ENCODE measurements at places on chromosomes 7 and 10.

GRCh38 chr7:48595756-48596155 lies 328.6 kb upstream of the CDC14C start:
- no peak for DNase-seq

- no peak for DNase-seq
Measured at GRCh38 chr10:131876017-131876416, 24.8 kb upstream of the PPP2R2D start.

- no peak for DNase-seq
Measured at GRCh38 chr10:86663046-86663345, 5.3 kb upstream of the LDB3 start.

- DNase-seq = no peak
Measured at GRCh38 chr7:137975221-137975620, 26.7 kb downstream of the CREB3L2 start.

DNA sequence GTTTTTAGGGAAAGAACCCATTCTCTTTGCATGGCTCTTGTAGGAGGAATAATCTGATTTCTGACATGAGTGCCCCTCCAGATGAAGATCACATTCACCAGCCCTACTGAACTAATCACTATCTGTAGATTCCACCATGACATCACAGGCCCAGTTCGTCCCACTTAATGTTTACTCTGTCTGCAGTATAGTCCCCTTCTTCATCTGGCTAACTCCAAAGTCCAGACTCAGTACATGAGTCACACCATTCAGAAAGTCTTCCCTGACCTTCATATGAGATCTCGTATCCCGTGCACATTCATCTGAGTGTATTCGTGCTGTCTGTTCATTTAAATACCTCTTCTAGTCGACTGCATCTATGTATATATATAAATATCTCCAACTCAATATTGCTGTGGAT lies 366.5 kb upstream of the AKR1E2 start:
- DNase-seq = no peak

DNA sequence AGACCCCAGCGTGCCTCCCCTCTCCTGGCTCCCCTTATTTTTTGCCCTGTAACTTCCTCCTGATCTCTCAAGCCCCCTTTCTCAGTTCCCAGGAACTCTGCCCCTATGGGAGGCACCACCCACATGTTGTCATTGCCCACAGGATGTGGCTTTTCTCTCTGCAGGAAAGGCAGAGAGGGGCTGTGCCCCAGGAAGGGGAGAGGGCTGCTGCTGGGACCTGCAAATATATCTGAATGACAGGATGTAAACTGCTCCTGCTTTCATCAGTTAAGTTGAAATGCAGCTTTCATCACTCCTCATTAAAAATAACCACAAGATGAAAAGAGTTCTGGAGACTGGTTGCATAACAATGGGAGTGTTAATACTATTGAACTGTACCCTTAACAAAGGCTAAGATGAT lies 103.3 kb downstream of the CLEC2L start:
- DNase-seq = no peak

DNA sequence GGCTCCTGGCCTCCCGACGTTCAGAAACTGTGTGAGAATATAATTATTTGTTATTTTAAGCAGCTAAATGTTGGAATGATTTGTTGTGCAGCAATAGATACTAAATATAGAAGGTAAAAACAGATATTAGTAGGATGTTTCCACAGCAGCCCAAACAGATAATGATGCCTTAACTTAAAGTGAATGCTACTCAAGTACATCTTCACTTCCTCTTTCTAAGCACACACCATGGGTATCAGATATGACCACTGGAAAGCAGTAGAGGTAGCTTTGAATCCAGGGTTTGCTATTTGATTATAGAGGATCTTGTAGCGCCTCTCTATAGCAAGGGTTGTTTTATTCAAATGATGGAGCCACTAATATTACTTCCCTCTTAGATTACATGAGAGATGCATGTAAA lies 38.2 kb upstream of the BET1 start:
- no peak for DNase-seq

DNA sequence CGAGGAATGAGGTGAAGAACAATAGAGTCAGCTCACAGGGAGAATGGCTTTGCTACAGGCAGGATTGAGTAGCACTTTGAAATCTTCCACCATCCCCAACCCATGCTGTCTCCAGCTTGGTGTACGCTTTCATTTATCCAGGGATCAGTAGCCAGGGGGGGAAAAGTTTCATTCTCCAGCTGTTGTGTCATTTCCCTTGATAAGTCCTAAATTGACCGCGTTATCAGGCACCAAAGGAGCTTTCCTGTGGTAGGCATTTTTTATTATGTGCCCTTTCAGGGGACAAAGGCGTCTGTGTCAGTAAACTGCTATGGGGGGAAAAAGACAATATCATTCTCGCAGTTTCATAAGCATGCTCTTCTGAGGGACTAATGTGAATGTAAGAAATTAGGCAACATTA lies 106.6 kb upstream of the YAE1 start:
- DNase-seq = no peak

- DNase-seq = no peak
Measured at GRCh38 chr10:87632454-87632853, 27.2 kb upstream of the PAPSS2 start.

GRCh38 chr7:127708788-127709187 lies 56.8 kb downstream of the SND1 start:
- peak; percentile 56 for DNase-seq

DNA sequence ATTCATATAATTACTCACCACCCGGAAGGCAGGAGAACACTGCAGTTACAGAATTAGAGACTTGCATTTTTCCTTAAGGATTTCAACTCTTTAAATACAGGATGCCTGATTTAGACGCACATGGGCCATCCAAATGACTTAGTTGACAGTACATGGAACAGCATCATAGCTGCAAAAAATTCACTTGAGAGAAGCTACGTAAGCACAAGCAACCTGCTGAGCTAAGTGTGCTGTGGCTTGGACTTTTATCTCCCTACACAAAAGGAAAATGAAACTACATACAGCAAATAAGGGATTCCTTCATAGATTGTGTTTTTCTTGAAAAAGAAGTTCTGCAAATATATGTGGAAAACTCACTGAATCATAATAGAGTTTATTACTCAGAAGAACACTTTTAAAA lies 152.6 kb downstream of the POU6F2 start:
- no peak for DNase-seq

GRCh38 chr7:157837561-157837960 lies 500.8 kb downstream of the DNAJB6 start:
- no peak for DNase-seq

DNA sequence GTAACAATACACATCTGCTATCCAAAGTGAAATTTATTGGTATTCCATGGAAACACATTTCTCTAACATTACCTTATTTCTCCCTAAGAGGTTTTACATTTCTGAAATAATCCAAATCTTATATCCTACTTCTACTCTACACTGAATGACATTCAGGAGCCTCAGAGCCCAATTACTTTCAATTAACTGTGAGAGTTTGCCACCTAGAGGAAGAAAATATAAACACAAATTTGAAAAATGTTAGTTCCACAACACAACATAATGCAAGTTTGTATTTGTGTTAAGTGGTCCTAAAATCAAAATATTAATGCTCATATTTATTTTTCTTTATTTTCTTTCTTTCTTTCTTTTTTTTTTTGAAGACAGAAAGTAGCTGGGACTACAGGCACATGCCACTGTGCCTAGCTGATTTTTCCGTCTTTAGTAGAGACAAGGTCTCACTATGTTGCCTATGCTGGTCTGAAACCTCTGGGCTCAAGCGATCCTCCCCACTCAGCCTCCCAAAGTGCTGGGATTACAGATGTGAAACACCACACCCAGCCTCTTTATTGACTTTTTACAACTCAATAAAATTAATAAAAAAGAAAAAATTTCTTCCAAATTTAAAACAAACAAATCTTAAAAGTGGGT lies 46.0 kb downstream of the ATAD1 start:
- DNase-seq = no peak

- DNase-seq = no peak
Measured at GRCh38 chr7:34236057-34236456, 330.7 kb downstream of the BMPER start.

- DNase-seq = no peak
Measured at GRCh38 chr7:137040745-137041144, 172.3 kb downstream of the CHRM2 start.

DNA sequence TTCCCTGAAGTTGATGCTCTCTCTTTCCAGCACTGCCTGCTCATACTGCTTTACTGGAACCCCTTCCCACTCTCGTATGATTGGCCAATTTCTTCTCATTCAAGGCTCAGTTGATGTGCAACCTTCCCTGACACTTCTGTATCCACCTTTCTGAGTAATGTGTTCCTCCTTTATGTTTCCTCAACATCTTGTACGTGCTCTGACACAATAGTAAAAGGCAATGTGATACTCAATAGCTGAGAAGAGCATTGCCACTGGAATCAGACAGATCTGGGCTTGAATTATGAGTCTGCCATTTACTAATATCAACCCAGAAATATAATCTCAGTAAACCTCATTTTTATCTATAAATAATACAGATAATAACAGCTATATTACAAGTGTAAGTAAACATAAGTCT lies 34.7 kb downstream of the ARL4A start:
- DNase-seq = no peak

DNA sequence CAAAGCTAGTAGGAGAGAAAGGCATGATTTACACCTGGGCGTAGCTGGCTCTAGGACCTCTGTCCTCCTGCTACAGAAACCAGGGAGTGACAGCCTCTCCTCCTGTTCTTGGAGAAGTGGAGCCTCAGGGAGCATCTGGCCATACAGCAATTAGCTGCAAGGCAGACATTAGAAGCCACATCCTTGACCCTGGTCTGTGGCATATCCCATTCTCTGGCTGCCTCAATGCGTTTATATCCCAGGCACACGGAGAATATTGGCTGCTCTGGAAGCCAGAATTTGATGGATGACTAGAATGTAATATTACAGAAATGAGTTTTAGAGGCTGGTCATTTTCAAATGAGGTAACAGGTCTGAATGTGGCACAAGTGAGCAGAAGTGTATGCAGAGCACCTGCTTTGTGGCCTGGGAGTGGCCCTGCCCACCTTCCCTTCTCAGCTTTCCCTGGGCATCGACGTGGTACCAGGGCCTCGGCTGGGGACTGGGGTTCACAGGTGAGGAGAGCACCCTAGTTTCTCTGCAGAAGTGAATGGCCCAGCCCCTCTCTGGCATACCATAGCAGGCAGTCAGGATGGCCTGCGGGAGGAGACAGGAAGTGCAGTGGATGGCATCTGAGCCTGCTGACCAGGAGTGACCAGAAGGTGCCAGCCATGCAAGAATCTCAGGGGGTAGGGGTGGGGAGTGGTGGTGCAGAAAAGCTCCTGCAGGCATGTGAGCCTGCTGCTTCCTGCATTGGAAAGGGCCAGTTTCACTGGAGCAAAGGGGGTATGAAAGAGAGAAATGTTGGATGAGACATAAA lies 367.2 kb upstream of the ZNF32 start:
- no peak for DNase-seq

DNA sequence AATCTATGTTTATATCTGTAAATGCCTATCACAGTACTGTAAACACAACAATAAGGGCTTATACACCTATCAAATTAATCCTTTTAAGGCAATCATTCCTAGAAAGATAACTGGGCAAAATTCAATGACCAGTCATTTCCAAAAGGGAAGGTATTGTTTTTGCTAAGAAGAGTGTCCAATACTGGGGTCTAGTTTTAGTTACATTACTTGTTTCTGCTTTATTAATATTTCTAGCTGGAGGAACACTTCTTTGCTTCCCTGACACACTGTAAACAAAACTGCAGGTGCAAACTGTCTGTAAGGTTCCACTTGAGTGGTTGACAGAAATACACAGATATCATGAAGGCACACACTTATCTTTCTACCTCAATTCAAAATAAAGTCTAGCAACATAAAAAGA lies 84.2 kb upstream of the FAM133B start:
- DNase-seq = peak; percentile 84

DNA sequence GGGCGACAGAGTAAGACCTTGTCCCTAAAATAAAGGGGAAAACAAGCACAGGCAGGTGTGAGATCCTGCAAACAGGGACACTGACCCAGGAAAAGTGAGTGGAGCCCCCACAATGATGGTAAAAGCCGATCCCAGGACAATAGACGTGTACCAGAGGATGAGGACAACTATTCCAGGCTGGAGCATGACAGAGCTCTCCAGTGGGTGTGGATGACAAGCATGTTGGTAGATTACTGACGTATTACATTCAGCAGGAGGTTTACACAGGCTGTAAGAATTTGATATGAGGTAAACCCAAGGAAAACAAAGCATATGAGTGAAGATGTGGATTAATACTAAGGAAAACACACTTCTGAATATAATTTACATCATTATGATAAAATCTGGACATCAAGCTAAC lies 27.8 kb upstream of the SMURF1 start:
- DNase-seq = no peak

- no peak for DNase-seq
Measured at GRCh38 chr10:101513733-101514132, 74.3 kb downstream of the POLL start.

DNA sequence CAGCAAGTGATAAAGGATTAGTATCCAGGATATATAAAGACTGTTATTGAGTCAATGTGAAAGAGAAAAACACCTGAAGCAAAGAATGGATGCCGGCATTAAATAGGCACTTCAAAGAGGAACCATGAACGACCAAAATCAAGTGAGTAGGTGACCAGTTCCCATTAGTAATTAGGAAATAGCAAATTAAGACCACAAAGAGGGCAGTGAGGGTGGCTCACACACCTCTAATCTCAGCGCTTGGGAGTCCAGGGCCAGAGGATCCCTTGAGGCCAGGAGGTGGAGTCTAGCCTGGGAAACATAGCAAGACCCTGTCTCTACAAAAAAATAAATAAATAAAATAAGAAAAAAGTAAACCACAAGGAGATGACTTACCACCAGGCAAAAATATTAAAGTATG lies 1.5 kb upstream of the ANTXRL start:
- DNase-seq = no peak

DNA sequence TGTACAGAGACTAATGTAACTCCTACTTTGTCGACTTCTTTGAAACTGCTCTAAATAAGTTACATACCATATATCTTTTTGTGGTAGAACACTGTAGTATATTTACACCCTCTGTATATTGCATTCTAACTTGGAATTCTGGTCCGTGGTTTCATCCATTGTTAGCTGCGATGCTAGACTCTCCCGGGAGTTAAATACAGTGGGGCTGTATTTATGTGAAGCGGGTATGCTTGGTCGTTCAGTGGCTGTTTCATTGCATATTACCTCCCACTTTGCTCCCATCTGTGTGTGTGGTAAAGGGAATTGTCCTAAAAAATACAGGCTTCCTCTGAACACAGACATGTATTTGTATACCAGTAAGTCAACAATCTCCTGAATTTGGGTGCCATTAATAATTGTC lies 231.1 kb downstream of the SLC25A13 start:
- peak; percentile 94 for DNase-seq

- no peak for DNase-seq
Measured at GRCh38 chr10:43094085-43094484, 17.2 kb downstream of the RET start.

DNA sequence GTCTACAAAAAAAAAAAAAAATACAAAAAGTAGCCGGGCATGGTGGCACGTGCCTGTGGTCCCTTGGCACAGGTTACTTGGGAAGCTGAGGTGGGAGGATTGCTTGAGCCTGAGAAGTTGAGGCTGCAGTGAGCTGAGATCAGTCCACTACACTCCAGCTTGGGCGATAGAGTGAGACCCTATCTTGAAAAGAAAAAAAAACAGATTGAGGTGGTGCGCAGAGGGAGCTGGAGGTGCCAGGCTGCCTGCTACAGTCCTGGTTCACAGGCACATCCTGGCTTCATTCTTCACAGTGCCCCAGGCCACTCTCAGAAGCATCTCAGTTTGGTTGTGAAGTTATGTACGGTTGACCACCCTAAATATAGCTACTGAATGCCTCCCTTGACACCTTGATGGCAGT lies 4.8 kb downstream of the MMP21 start:
- DNase-seq = no peak

- DNase-seq = no peak
Measured at GRCh38 chr10:1536341-1536740, 201.0 kb downstream of the ADARB2 start.
